Body of pancreas (tissue), 4 donors: ENCODE measurements at places on chromosomes 1 and 21. TPM values are rescaled to one million over a fixed set of nuclear protein-coding genes. Genes with fewer than 3 reads are reported as not detected.
A peak's percentile ranks its signal among the peaks of the same experiment; 100 is the strongest.

GRCh38 chr21:28126521-28127174, 866.0 kb downstream of the LTN1 start:
- DNase-seq, result no peak

- no peak for DNase-seq
These were observed 191.4 kb downstream of the PTGER3 start for GRCh38 chr1:70856201-70856600.

DNA sequence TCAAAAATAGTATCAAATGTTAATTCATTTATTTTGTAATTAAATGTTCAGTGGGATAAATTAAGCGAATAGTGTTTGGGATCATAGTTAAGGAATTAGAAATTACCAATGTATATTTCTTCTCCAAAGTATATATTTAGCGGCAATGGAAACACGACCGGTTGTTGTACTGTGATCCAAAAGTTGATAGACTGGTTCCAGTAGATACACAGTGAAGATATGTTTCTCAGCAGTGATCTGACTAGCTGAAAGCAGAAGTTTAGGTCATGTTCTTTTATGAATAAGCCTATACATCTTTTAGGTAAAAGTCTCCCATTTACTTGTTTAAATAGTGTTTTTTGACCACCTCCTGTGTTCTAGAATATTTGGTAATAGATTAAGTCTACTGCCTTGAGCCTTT, 8.8 kb downstream of the USP16 start:
- no peak for DNase-seq

DNA sequence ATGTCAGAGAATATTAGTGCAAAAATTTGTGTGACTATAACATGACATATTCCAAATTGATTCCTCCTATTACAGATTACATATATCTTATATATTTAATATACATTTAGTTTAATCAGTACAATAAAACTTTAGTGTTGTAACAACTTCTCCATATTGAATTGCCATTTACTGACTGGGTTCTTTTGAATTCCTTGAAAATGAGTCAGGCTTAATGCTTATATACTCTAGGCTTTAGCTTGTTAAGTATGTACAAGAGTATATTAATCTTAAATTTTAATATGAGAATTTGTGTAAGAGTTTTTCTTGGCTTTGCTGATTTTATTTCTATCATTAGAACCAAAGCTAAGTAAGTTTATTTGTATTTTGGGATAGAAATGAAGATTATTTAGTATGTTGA, 40.3 kb downstream of the XPR1 start:
- DNase-seq, result no peak

DNA sequence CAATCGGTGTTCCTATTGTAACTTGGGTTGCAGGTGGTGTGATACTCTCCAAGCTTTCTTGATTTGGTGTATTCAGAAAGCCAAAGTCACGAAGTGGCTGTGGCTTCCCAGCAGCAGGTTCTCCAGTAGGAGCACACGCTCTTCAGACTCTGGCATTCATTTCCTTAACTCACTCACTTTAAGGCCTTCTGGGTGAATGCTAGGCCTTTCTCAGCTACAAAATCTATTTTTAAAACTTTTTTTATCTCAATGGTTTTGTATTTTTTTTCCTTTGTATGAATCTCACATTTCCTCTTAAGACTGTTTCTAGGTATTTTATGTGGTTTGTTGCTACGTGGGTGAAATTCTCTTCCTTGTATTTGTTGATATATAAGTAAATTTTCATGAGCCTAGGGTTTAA, 22.9 kb upstream of the PKN2 start:
- DNase-seq, result peak; percentile 14

GRCh38 chr1:196372896-196373536, 235.2 kb downstream of the KCNT2 start:
- DNase-seq, result no peak

- DNase-seq, result no peak
These were observed 869.9 kb downstream of the MRPL39 start for GRCh38 chr21:24737296-24737850.

DNA sequence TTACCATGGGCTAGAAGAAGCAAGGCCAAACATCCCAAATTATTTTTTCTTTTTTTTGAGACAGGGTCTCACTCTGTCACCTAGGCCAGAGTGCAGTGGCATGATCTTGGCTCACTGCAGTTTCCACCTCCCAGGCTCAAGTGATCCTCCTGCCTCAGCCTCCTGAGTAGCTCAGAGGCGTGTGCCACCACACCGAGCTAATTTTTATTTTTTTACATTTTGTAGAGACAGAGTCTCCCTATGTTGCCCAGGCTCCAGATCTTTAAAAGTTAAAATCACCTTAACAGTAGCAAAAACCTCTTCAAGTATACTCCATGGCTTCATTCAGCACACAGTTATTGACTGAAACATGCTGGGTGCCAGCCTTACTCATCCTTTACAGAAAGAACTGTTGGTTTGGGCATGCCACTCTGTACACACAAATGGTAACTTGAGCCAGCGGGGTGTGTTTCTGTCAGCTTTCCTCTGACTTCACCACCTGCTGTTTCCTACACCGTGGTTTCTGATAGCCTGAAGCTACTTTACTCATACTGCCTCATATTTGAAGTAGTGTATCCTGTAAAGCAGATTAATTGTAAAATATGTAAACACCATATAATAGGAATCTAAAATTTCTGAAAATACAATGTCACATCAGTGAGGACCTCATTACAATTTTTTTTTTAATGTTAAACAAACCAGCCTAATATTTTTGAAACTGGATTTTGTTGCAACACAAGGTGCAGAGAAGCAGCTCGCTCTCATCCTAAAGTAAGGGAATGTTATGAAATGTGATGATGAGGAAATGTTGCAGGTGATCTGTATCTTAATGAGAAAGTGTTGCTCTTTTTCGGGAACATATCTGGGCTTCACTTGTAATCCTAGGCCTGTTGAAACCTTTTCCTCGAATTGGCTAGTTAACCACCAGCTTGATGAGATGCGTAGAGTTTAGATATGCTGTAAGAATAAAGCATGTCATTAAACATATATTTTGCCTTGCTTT, 113.9 kb downstream of the ATP5PO start:
- DNase-seq, result peak; percentile 43

REG4 gene
- 30.9 TPM for total RNA-seq

HSD3B2 gene
- total RNA-seq, result not detected
